Caki2 (cell line): ENCODE measurements at places on chromosomes 12 and 14. TPM values are rescaled to one million over a fixed set of nuclear protein-coding genes. Genes with fewer than 3 reads are reported as not detected.

Gene SSPN
- 3.9 and 34.1 TPM in 2 replicates for total RNA-seq

Gene BMP4
- 0.98 and 21.2 TPM in 2 replicates for total RNA-seq

Gene USP44
- not detected in 2 replicates for total RNA-seq

Gene FRMD6
- 11.9 and 33.9 TPM in 2 replicates for total RNA-seq

GRCh38 chr14:67934087-67934486, 114.5 kb downstream of the RAD51B start:
- DNase-seq, result peak; percentile 78

- peak; percentile 55 for DNase-seq
Observed at GRCh38 chr12:110100315-110100970, 23.7 kb upstream of the IFT81 start.

GRCh38 chr14:26605602-26606001, 7.8 kb upstream of the NOVA1 start:
- no peak for DNase-seq

- no peak for DNase-seq
Observed at GRCh38 chr12:105222284-105222655, 13.7 kb downstream of the APPL2 start.

- DNase-seq, result peak; percentile 14
Observed at GRCh38 chr14:58299401-58300330, 1.3 kb downstream of the ARID4A start.

DNA sequence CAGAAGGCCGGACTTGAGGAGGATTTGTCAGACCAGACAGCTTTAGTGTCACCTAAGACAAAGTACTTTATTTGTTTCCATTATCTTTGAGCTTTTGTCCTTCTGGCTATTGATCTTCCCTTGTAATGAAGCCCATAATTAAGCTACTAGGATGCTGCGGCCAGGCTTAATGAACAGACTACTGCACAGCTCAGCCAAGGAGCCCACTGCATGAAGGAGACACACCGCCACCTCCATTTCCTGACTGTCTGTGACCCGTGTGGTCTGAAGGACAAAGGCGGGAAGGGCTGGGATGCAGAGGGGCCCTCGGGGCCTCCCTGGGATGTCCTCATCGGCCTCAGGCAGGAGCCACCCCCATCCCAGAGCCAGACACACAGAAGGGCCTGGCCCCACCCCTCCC, 31.0 kb upstream of the GALNT9 start:
- no peak for DNase-seq

- no peak for DNase-seq
Observed at GRCh38 chr12:106851306-106851705, 76.8 kb downstream of the RIC8B start.

DNA sequence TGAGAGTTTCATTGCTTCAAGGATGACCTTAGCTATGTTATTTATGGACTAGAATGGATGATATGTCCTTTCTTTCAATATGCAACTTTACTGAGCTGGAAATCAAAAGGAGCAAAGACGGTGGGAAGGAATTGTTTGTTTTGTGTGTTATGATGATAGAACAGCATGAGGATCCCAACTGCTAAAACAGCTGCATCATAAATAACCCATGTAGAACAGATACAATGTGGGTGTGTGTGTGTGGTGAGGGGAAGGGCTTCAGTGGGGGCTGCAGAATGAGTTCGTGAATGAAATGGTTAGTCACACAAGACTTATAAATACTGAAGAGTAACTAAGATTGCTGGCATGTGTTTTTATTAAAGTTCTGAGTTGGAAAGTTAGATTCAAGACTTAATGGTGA, 80.1 kb downstream of the DACT1 start:
- no peak for DNase-seq

DNA sequence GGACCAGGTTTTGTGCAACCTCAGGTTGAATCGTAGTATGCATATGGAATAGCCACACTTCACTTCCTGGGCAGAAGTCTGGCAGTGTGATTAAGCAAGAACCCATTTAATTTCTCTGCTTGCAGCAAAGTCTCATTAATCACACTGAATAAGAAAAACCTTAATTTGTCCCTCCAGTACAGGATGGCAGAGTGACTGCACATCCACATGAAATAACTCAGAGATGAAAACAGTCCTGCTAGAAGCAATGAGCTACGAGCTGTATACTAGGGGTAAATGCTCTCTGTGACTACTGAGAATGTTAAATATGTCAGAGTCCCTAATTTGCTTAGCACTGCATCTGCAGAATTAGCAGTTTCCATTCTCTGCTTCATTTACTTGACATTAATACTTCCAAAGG, 88.9 kb downstream of the ACSS3 start:
- no peak for DNase-seq

DNA sequence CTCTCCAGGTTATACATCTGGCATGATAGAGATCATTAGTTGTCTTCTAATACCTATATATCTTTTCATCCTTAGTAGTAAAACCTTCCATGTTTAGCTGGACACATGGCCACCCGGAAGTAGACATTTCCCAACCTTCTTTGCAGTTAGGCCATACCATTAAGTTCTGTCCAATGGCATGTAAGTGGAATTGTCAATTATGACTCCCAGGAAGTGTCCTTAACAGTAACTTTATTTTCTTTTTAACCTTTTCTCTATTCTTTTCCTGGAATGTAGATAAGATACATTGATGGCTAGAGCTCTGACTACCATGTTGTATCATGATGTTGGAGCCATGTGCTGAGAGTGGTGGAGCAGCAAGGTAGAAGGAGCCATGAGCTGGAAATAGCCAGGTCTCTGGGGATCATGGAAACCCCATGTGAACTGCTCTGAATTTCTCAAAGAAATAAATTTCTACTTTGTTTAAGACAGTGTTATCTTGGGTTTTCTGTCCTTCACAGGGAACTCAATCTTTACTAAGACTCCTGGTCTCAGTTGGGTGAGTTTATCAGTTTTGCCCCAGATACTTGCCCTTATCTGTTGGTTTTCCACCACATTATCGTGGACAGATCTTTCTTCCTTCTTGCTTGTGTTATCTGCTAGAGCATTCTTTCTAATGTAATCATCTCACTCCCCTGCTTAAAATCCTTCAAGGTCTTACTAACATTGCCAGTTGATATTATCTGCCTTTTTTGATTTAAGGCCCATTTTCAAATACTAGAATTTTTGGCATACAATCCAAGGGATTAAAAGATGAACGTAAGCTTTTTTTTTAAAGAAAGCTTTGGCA, 5.1 kb upstream of the LTA4H start:
- no peak for DNase-seq

- DNase-seq, result no peak
Observed at GRCh38 chr12:19014240-19014639, 115.3 kb upstream of the PLEKHA5 start.

DNA sequence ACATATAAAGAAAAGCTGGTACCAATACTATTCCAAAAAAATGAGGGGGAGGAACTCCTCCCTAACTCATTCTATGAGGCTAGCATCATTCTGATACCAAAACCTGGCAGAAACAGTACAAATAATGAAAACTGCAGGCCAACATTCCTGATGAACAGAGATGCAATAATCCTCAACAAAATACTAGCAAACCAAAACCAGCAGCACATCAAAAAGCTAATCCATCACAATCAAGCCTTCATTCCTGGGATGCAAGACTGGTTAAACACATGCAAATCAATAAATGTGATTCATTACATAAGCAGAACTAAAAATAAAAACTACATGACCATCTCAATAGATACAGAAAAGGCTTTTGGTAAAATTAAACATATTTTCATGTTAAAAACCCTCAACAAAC, 281.3 kb downstream of the KCNH5 start:
- DNase-seq, result no peak

- no peak for DNase-seq
Observed at GRCh38 chr12:74334780-74335179, 202.9 kb upstream of the ATXN7L3B start.

DNA sequence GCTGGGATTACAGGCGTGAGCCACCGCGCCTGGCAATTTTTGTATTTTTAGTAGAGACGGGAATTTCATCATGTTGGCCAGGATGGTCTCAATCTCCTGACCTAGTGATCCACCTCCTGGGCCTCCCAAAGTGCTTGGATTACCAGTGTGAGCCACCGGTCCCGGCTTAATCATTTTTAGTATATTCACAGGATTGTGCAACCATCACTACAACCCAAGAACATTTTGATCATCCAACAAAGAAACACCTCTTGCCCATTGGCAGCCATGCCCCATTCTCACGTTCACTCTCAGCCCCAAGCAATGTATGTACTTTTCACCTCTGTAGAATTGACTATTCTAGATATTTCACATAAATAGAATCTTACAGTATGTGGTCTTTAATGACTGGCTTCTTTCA, 19.9 kb downstream of the SP1 start:
- no peak for DNase-seq

DNA sequence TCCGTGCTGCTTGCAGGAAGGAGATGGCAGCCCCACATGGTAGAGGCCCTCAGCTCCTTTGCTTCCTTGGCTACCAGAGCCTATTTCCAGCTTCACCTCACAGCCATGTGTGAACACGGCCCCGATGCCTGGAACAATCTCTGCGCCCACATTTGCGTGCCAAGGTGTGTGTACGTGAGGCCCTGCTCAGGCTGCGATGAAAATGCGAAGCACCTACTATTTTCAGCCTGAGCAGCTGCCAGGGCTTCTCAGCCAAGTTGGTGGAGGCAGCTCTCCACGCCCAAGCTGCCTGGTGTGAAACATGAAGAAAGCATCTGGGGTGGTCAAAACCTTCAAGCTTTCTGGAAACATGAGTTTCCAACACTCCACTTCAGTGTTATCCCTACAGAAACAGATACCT, 177.8 kb upstream of the EGLN3 start:
- DNase-seq, result no peak

DNA sequence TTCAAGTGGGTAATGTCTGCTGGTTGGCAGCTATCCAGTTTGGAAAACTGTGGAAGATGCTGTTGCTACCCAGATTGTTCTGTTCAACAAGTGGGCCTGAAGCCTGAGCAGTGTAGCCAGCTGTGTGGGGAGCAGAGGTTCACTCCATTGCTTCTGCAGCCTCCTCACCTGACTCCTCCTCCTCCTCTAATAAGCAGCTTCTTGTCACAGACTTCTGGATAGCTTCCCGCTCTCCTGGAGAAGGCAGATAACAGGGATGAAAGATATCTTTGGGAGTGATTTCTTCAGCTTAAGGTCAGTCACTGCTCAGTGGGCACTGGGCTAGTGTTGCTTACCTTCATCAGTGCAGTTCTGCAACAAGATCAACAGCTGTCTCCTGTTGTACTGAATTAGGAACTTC, 2.0 kb downstream of the POP5 start:
- no peak for DNase-seq

GRCh38 chr14:75303381-75303789, 24.8 kb downstream of the FOS start:
- peak; percentile 44 for DNase-seq

DNA sequence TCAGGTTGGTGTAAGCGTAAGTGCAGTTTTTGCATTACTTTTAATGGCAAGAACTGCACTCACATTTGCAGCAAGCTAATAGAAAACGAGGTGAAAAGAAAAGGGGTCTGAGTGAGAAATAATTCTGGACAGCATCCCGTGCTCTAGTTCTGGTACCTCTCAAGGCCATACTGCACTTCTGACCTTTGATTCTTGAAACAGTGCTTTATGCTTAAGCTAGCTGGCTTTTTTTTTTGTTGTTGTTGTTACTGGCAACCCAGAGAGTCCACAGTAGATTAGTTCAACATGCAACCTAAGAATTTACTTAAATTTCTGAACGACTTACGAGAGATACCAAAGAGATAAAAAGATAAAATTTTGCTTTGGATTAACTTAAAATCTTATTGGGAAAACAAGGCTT, 75.2 kb upstream of the PRKD1 start:
- DNase-seq, result no peak

GRCh38 chr12:118981285-118982211, at the start of gene SRRM4:
TSS of gene SRRM4 (plus strand) at chr12:118981541. CDS start at chr12:118981883, 342 bp downstream.
- DNase-seq, result no peak

GRCh38 chr14:64992328-64992885, 5.7 kb downstream of the FNTB start:
- DNase-seq, result no peak

DNA sequence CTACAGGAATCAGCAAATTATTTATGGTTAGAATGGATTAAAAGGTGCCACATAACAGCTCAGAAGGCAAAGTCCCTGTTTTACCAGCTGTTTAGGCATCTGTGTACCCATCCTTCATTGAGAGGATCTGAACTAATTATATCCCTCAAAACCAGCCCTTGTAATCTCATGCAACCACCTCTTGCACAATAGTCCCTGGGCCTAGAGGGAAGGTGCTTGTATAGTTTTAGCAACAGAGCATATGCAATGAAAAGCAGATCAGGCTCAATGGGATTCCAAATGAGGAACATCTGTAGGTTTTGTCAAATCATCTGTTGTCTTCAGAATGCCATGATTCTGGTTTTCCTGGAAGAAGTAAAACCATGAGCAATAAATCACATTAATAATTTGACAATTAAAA, 26.0 kb upstream of the GLIPR1L2 start:
- DNase-seq, result no peak
